ENCODE measurements at places on chromosomes 4 and X. TPM values are rescaled to one million over a fixed set of nuclear protein-coding genes. Genes with fewer than 3 reads are reported as not detected.

The PASD1 gene
- total RNA-seq: not detected

- no peak for DNase-seq
Measured at GRCh38 chr4:186557486-186557885, 2.1 kb upstream of the MTNR1A start.

DNA sequence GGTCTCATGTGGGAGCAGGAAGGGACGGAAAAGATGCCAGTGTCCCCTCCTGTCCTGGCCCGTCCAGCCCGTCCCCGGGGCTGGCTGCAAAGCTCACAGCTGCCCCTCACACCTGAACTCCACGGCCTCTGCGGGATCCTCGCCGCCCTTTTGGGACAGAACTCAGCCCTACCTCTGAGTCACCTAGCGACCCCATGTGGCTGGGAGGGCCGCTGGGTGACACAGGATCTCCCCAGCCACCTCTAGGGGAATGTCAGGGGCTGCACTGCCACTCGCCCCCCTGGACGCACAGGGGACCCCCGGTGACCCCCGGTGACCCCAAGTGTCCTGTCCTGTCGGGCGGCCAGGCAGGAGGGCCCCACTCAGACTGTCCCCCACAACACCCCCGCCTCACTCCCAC is 748 bp downstream of the FAM9B start:
- DNase-seq: no peak

The HELQ gene
- 9.5 TPM for total RNA-seq

DNA sequence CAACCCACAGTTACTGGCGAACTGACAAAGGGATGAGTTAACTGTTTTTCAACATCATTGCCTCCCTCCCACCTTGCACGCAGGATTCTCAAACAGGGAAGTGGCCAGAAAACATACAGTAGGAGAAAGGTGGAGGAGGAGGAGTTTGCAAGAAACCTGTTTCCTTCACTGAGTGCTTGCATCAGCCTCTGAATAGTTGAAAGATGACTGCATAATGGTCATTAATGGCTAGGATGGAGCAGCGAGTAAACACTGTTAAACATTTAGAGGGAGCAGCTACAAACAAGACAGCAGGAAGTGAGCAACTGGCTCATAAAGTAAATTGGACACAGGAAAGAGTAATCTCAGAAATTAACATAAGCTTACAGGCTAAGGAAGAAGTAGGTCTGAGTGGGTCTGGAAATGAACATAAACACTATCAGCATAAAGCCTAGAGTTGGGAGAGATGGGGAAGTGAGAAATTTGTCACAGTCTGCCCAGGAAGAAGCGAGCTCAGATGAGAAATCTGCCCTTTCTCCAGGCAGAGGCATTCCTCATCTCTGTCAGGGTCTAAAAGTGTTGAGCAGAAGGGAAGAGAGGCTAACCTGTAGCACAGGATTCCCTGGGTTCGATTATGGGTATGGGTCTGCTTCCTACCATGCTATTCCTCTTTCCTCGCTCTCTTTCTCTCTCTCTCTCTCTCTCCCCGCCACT is 38.6 kb downstream of the TRPC5OS start:
- DNase-seq: no peak

DNA sequence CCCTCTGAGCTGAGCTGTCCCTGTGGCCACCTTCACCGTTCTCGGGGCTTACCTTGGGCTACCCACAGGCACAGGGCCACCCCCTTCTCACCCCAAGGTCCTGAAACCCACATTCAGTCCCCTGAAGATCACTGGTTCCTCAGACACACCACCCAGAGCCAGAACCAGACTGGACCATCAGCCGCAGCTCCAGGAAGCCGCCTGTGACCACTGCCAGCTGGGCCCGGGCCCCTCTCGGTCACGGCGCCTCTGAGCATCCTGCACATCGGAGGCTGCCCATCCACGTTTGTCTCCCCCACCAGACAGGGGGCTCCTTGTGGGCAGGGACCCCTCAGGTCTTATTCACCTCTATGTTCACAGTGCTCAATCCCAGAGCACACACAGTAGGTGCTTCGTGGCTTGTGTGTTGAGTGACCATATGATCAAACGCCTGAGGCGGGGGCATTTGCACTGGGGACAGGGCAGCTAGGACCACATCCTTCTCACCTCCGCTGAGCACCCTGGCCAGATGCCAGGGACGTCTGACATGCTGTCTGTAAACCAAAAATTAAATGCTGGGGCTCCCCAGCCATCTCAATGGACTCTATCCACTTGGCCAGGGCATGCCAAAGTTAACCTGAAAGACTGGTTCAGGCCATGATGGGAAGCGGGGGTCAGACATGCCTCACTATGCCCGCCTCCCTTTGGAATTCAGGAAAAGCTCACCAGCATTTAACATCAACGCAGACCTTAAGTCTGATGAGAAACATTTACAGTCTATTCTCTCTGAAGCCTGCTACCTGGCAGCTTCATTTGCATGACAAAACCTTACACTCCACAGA is 109.4 kb upstream of the AFAP1 start:
- DNase-seq: no peak

GRCh38 chr4:38491854-38492478 is 172.0 kb upstream of the KLF3 start:
- DNase-seq: no peak

GRCh38 chrX:65241059-65241721 is 264.9 kb upstream of the ZC4H2 start:
- DNase-seq: no peak

GRCh38 chr4:96602661-96603060 is 762.8 kb downstream of the PDHA2 start:
- DNase-seq: no peak

DNA sequence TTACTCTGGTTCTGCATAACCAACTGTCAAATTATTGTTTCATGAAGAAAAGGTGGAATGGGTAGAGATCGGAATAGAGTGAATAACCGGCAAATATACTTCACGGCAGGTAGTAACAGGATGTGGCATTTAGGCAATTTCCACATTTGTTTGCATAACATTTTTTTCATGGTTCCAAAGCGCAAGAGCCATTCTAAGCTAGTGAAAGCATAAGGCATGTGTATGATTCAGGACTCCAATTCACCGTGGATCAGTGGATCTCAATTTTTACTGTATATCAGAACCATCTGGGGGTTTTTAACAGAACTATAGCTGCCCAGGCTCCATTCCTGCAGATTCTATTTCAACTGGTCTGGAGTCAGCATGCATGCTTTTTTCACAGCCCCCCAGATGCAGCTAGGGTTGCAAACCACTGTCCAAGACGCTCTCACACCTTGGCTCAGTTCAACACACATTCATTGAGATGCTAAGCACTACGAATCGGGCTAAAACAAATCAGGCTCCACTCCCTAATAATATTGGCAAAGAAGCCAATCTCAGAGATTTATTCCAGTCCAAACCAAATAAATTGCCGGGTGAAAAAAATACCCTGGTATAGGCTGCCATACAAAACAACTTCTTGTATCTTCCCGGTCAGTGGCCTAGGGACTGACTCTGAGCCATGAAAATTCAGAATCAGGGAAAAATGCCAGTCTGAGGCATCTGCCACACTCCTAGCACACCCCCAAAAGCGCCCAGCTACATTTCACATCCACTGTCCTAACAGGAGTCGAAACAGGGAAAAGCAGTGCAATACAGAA is 30.0 kb downstream of the AFAP1 start:
- DNase-seq: no peak

Measured in activated CD4-positive, alpha-beta memory T cell treated with anti-CD3 and anti-CD28 coated beads for 36 hours (primary cell).